ENCODE measurements at places on chromosomes 5 and 9. TPM values are rescaled to one million over a fixed set of nuclear protein-coding genes. Genes with fewer than 3 reads are reported as not detected.

Gene MOCS2
- total RNA-seq = 31.4 TPM

- H3K4me3 ChIP-seq = no peak overlapping the region
- H3K27ac ChIP-seq = no peak overlapping the region
- no peaks in the 10 kb centered on the region for H3K4me1 ChIP-seq
- no peak for DNase-seq
Measured at GRCh38 chr5:171031977-171032376, 170.2 kb downstream of the RANBP17 start.

DNA sequence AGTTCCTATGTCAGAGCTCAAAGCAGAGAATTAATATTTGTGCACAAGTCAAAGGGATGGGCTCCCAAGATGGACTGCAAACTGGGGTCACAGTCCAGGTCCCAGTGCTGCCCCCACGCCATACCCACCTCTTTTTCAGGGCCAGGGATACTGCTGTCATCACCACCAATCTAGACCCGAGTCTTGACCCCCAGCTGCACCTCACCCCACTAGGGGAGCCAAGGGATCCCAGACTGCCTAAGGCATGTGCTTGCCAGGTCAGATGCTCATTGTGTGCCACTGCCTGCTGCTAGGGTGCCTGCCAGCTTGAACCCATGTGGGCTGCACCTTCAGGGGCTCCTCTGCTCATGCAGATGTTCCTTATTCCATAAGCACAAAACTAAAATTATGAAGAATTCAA is 215.6 kb upstream of the NREP start:
- H3K4me3 ChIP-seq = no peak overlapping the region
- H3K4me1 ChIP-seq = peaks cover 6% of the 10 kb centered on the region
- H3K27me3 ChIP-seq = no peaks in the 10 kb centered on the region
- DNase-seq = no peak
- H3K27ac ChIP-seq = no peak overlapping the region

Gene INSL6
- total RNA-seq = not detected

Gene OR1Q1
- not detected for total RNA-seq

DNA sequence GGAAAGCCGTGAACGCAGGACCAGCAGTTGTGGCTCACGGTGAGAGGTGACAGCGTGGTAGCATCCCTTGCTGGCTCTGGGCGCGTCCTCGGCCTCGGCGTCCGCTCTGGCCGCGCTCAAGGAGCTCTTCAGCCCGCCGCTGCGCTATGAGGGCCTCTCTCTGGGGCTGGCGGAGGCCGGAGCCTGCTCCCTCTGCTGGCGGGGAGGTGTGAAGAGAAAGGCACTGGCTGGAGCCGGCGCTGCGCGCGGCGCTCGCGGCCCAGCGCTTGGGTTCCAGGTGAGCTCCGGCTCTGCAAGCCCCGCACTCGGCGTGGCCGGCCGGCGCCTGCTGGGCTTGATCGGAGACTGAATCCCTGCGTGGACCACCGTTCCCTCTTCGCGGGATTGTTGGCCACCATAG is 705.6 kb downstream of the SEMA5A start:
- peaks cover 13% of the 10 kb centered on the region for H3K4me1 ChIP-seq
- no peaks in the 10 kb centered on the region for H3K27me3 ChIP-seq
- H3K36me3 ChIP-seq = no peaks in the 10 kb centered on the region
- H3K27ac ChIP-seq = no peak overlapping the region
- H3K4me3 ChIP-seq = no peak overlapping the region
- no peak for DNase-seq
